ENCODE measurements at places on chromosomes 2 and 18. TPM values are rescaled to one million over a fixed set of nuclear protein-coding genes. Genes with fewer than 3 reads are reported as not detected.

GRCh38 chr2:82994151-82994550 is 1464.9 kb downstream of the SUCLG1 start:
- DNase-seq = no peak

CCDC141 gene
- total RNA-seq = not detected

DNA sequence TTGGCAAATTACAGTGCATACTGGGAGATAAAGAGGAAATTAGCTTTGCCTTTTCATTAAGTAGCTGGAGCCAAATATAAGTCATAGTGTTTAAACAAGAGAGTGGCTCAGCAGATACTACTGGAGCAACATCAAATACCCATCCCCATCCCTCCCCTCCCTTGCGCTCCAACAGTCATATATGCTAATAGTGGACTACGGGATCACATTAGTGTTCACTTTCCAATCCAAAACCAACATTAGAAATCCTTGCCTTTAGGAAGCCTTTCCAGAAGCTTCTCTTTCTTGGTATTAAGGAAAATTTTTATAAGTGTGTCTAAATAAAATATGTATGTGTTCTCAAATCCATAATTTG is 1669.3 kb downstream of the SUCLG1 start:
- DNase-seq = no peak

DNA sequence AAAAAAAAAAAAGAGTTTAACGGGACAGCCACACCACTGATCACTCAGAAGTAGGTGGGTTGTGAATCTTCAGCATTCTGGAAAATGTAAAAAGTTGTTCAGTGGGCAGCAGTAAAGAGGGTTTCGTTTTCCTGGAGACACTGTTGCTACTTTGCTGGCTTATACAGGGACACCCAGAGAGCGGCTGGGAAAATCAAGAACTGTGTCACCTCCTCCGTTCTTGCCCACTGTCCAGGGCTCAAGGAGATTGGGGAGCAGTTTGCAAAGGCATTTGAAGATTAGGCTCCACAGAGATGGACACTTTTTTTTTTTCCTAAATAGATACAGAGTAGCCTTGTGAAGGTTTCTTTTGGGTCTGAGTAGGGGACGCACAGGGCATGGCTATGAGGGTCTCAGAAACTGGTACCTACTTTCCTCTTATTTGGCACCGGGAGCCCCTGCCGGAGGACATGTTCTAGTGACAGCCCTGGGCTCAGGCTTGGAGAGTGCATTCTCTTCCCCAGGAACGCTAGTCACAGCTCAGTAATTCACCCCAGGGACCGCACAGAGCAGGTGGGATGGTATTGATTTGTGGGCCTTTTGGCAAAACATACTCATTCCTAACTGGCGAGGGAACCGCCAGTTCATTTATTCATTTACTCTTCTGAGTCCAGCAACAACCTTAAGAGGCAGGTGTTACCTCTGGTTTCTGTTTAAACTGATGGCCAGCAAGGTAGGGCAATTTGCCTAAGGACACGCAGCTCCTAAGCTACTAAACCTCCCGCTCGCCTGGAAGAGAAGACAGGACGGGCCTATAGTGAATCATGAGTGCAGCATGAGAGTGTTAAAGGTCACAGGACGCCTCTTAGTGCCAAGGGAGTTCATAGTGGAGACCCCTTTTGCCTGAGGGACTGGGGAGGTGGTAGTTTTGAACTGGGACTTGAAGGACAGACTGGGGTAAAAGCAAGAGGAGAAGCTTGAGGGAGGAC is 53.1 kb downstream of the HPCAL1 start:
- no peak for DNase-seq

- no peak for DNase-seq
Observed at GRCh38 chr2:105248316-105249070, 7.0 kb downstream of the GPR45 start.

DNA sequence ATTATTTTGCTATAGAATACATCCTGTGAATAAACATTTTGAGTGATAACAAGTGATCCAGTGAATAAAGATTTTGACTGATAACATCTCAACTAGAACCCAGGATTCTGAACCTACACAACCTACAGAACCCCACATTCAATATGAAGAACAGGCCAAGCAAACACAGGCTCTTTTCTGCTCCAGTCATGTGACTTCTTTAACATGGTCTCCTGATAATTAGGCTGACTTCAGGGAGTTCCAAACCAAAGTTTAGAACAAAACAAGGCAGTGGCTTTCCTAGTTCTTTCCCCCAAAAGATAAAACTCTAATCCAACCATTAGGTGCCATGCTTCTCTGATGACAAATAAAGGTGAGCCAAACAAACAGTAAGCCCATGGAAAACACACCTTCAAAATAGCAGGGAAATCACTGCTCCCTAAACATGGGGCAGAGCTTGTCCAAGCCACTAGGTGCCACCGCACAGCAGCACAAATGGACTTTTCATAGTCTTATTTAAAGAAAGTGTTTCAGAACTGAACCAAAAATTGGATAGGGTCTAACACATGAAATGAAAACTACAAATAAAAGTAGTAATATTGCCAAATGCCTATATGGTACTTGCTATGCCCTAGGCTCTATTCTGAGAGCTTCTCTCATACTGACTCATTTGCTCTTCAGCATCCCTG is 95.3 kb downstream of the EVA1A start:
- DNase-seq = peak; percentile 27

GRCh38 chr2:21043744-21044532 is at the start of gene APOB:
Gene APOB, minus strand, starts transcription at chr2:21044073. Its CDS starts 128 bp downstream, at chr2:21043945.
- DNase-seq = no peak

LYG2 gene
- not detected for total RNA-seq
